ENCODE measurements at places on chromosomes 1 and 21.

GRCh38 chr1:182249201-182249676, 142.4 kb downstream of the GLUL start:
- DNase-seq: no peak

DNA sequence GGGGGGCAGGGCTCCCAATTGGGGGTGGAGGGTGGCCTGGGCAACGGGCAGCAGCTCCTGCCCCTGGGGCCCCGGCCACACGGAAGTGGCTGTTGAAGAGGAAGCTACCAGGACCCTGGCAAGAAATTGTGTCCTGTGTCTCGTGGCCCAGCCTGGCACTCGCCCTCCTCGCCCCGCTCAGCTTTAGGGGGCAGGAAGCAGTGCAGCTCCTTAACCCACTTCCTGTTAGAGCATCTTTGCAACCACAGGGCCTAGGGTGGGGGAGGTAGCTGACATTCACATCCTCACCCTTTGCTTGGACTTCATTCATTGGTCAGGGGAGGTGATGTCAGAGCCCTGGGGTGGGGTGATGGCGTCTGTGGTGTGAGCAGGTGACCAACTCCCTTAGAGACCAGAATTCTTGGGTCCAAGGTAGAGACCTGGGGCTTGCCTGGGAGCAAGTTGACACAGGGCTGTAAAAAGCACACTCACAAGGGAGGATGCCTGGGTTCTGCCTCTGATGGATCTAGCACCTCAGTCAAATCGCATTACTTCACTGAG, at the start of gene ARHGAP30:
TSS of gene ARHGAP30 (minus strand) at position 161 of the 540 bp plus-strand sequence. CDS start 267 bp downstream, outside the sequence.
- no peak for DNase-seq

DNA sequence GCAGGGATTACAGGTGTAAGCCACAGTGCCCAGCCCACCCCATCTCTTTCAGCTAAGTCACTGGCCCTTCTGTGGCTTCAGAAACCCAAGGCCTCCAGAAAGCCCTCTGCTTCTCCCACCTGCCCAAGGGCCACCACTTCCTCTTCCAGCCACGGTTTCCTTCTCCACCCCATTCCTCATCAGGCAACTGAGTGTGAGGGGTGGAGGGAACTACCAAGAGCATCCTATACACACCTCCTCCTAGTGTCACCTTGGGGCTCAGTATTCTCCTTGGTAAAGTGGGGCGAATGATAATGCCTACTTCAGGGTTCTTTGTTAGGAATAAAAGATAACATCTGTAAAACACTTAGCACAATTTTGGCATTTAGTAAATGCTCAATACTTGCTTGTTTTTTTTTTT, 30.0 kb downstream of the KNCN start:
- DNase-seq: no peak

DNA sequence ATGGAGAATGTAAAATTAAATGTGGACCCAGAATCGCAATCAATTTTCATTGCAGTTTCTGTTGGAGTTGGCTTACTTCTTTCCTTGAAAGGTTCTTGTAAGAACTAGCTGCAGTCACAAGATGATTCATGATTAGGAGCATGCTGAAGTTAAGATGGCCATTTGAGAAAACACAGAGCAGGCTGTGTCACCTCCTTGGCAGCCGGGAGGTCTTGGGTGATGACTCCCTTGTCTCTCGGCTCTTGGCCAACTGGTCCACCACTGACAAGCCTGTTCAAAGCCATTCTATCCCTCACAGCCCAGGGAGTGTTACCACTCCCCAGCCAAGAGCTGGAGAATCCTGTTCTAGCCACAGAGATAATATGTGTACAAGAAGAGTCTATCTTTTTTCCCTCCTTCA, 40.6 kb downstream of the OPTC start:
- no peak for DNase-seq

- no peak for DNase-seq
Measured at GRCh38 chr1:109531826-109532364, 7.8 kb upstream of the GPR61 start.

DNA sequence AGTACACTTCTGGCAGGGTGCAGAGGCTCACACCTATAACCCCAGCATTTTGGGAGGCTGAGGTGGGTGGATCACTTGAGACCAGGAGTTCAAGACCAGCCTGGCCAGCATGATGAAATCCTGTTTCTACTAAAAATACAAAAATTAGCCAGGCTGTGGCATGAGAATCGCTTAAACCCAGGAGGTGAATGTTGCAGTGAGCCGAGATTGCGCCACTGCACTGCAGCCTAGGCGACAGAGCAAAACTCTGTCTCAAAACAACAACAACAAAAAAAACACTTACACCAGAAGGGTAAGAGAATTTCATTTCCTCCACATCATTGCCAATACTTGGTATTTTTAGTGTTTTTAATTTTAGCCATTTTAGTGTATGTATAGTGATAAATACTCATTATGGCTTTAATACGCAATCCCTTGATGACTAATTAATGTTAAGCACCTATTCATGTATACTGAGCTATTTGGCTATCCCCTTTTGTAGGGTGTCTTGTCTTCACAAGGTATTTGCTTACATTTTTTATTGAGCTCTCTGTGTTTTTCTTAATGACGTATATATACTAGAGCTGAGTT, 77.1 kb upstream of the TNR start:
- no peak for DNase-seq
